Stimulated activated CD4-positive, alpha-beta T cell treated with anti-CD3 and anti-CD28 coated beads, Interleukin-1b, Interleukin-23, amount 100 ng/mL, for 24 hours (primary cell): ENCODE measurements at places on chromosomes 7 and 10.
A peak's percentile ranks its signal among the peaks of the same experiment; 100 is the strongest.

DNA sequence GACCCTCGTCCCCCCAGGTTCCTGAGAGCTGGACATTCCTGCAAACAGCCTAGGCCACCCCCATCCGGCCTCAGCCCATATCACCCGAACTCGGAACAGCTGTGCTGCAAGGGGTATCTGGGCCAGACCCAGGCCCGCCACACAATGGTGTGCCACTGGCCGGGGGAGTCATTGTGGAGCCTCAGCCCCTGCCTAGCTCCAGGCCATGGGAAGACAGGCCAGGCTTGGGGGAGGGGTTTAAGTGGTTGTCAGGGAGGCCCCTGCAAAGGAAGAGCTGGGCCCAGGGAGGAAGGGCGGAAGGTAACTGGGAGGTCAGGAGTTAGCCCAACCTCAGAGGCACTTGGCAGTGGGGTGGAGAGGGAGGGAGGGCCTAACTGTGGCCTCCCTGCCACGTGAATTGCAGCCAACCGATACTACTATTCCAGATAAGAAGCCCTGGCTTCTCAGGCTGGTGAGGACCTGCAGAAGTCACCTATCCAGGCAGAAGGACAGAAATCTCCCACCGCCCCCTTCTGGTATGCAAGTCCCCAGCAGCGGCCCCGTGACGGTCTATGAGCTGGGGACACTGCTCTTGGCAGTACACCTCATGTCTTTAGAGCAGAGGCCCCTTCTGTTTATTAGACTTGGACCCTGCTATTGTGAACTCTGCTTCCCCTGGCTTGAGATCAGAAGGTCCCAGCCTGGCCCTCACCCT is 26.8 kb downstream of the VSIR start:
- DNase-seq = no peak

- no peak for DNase-seq
Observed at GRCh38 chr7:147432576-147432975, 1158.0 kb upstream of the C7orf33 start.

DNA sequence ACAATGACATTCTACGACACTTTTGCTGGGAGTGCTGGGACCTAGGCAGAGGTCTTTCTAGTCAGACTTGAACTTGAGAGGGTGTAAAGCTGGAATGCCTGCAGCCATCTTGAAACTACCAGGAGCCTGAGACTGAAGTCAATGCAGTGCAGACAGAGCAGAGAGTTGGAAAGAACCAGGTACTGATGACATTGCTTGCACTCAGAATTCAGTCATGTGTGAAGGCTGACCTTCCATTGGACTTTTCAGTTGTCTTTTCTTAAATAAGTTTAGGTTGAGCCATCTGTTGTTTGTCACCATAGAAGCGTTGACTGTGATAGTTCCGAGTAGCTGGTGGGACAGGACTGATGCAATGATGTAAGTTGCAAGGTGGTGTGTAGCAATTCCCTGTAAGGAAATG is 3.1 kb upstream of the PLPP4 start:
- DNase-seq = no peak

DNA sequence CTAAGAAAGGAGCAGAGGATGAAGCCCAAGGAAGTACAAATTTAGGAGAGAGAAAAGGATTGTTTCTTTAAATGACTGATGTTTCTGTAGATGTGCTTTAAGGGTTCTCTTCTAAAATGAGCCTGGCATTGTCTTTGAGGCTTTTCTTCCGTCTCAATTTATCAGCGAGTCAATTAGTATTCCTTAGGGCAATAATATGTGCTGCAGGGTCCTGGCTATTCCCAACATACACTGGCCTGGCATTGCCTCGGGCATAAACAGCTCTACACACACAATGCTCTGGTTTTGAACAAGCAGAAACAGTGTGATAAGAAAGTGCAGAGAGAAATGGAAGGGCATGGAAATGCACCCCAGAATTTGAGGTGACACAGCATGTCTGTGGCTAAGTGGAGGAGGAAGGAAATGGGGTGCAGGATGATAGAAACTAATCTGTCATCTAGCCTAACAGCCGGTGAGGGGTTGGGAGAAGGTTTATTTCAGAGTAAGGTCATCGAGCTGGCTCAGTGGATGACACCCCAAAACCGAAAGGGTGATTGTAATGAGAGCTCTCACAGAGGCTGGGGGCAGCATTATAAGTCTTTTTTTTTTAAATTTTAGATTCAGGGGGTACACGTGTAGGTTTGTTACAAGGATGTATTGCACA is 67.5 kb upstream of the ARHGAP21 start:
- DNase-seq = no peak

GRCh38 chr10:69850440-69850839 is 48.7 kb downstream of the COL13A1 start:
- no peak for DNase-seq

- no peak for DNase-seq
Observed at GRCh38 chr10:95562341-95562965, 1.3 kb upstream of the SORBS1 start.

DNA sequence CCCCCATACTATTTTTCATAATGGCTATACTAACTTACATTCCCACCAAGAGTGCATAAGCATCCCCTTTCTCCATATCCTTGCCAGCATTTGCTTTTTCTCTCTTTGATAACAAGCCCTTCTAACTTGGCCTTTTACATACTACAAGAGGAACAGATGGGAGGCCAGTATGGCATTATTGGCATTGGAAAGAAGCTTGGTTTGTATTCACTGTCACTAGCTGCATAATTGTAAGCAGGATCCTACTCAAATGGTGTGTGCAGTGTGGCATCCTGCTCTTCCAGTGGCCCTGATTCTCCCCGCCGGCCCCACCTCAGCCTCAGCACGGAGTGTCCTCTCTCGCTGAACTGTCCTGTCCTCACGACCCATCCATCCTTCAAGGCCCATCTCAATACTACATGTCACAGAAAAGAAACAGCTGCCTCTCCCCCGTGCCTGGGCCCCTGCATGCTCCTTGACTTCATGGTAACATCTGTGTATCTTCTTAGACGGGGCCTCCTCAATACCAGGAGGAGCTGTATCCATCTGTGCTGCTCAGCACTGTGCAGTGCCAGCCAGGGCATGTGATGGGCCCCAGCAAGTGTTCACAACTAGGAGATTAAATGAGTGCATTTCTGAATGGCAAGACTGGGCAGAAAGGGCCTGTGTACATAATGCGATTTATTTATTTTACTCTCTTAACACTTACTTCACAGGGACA is 205.2 kb downstream of the COBL start:
- no peak for DNase-seq

- DNase-seq = no peak
Observed at GRCh38 chr10:43853369-43853768, 204.7 kb upstream of the ZNF32 start.

GRCh38 chr7:88109612-88110011 is 110.2 kb downstream of the SRI start:
- DNase-seq = no peak

- DNase-seq = no peak
Observed at GRCh38 chr7:155713384-155713783, 68.9 kb downstream of the RBM33 start.

GRCh38 chr10:69895759-69896158 is 94.1 kb downstream of the COL13A1 start:
- DNase-seq = no peak

GRCh38 chr10:75525646-75526045 is 94.2 kb downstream of the LRMDA start:
- no peak for DNase-seq

- DNase-seq = no peak
Observed at GRCh38 chr10:91683975-91684374, 51.1 kb upstream of the PPP1R3C start.

GRCh38 chr7:19772841-19773760 is at the start of gene TMEM196:
Gene TMEM196, minus strand, starts transcription at chr7:19773617. Its CDS starts 921 bp downstream, at chr7:19772696.
- DNase-seq = no peak

- peak; percentile 27 for DNase-seq
Observed at GRCh38 chr7:22726345-22726906, 574 bp upstream of the IL6 start.

DNA sequence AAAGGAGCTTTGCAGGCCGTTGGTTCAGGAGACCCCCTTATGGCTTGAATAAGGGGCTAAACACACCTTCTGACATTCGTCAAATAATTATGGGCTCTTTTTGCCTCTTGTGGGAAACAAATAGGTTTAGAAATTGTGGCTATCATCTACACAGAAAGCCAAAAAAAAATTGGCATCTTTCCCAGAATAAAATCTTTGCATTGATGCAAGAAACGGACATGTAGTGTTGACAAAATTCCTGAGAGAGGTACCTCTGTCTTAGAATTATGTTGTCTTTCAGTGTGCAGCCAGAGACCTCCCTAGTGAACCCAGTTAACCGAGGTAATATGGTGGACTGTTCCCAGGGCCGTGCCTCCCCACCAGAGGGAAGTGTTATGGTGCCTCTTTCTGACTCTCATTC is 283.9 kb downstream of the SDHAF3 start:
- no peak for DNase-seq

GRCh38 chr10:124035928-124036558 is 57.4 kb downstream of the CHST15 start:
- no peak for DNase-seq
